Thoracic aorta (tissue), 2 donors: ENCODE measurements at places on chromosomes 2 and 18. TPM values are rescaled to one million over a fixed set of nuclear protein-coding genes. Genes with fewer than 3 reads are reported as not detected.

- no peak for DNase-seq
Observed at GRCh38 chr2:160397530-160397865, 96.1 kb downstream of the RBMS1 start.

GRCh38 chr18:22549260-22549937, 131.7 kb upstream of the CTAGE1 start:
- DNase-seq = no peak

DNA sequence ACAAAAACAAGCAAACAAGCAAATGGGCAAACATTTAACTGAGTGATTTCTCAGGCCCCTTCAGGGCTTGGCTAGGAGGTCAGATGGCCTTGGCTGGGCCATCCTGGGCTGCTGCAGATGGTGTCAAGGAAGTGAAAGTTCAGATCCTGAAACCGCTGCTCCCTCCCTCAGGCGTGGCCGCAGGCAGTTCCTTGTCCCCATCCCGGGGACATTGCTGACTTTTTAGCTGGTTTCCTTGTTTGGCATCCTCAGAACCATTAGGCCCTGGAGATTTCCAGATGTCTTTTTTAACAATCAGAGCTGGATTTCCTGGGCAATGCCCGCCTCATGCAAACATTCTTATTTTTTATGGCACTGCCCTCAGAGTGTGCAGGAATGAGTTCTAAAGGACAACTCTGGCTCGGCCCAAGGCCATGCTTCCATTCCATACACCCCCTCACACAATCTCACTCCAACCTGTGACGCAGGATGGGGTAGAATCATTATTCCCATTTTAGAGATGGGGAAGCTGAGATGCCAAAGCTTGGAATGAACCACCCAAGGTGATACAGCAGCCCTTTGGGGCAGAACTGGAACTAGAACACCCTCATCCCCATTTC, 86.1 kb upstream of the ZCCHC2 start:
- DNase-seq = no peak

DNA sequence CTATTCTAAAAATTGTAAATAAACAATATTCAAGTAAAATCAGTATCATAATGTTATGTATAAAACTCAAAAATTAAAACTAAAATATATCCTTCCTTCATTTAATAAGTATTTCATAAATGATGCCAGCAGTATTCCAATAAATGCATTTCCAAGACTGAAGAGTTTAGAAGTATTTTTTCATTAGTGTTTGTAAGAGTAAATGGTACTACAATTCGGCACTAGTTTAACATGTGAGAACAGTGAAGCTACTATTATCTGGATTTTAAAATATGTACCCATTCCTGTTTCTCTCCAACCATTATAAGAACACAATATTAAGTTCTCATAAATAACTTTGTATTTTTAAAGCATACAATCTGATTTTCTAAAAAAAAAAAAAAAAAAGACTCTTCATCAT, 3.3 kb downstream of the BAZ2B start:
- DNase-seq = no peak

GKN2 gene
- not detected for total RNA-seq

DNA sequence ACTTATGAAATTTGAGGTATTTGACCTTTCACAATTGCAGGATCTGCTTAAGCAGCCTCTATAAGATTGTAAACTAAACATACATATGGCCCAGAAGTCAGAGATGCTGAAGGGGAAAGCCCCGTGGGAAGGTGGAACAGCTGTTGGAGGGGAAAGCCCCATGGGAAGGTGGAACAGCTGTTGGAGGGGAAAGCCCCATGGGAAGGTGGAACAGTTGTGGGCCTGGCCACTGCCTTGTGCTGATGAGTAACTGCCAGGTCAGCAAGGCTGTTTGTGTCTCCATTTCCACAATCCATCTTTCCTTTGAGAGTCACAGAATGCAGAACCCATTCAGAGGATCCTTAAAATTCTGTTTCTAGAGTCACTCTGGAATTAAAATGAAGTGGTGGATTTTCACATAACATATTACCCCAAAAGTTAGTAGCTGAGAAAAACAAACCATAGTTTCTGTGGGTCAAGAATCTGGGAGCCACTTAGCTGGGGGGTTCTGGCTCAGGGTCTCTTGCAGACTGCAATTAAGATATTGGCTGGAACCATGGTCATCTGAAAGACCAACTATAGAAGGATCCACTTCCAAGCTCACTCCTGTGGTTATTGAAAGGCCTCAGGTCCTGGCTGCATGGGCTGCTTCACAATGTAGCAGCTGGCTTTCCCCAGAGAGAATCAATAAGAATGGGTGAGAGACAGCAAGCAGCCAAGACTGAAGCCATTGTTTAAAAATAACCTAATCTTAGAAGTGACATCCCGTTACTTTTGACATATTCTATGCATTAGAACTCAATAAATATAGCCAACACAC, 86.6 kb upstream of the CAVIN2 start:
- no peak for DNase-seq

FIGN gene
- total RNA-seq = 21.2 TPM

RTP5 gene
- 0.63 TPM for total RNA-seq
